ENCODE measurements at places on chromosomes 7 and 10.

- no peak for DNase-seq
Measured at GRCh38 chr7:142153400-142153799, 41.9 kb downstream of the MGAM2 start.

DNA sequence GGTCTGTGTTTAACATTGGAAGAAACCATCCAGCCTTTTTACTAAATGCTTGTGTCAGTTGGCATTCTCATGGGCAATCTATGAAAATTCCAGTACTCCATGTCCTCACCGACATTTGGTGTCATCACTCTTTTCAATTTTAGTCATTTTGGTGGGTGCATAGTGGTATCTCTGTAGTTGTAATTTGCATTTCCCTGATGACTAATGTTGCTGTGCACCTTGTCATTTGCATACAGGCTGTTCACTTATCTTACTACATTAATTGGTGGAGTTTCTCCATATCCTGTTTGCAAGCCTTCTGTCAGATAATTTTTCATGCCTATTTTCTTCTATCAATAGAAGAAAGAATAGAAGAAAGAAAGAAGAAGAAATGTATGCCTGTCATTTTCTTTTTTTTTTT lies 73.7 kb downstream of the PLPP4 start:
- DNase-seq = no peak

DNA sequence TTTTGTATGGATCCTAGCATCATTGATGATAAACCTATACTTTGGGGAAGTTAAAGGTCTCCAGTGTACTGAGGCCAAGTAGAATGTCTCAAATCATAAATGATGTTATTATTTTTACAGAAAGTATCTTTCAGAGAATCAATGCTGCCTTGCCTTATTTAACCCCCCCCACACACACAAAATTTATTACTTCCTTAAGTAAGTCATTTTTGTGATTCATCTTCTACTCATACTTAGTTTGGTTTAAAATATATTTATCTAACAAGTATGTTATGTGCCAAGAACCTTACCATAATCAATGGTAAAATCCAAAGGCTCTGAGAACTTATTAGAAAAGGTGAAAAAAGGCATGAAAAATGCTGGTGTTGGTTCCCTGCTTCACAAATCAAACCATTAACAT lies 18.8 kb upstream of the CLDN12 start:
- peak; percentile 54 for DNase-seq

GRCh38 chr10:76959111-76959510 lies 678.5 kb downstream of the KCNMA1 start:
- no peak for DNase-seq

GRCh38 chr7:49703337-49703736 lies 70.1 kb upstream of the VWC2 start:
- DNase-seq = no peak

- peak; percentile 28 for DNase-seq
Measured at GRCh38 chr10:65618126-65618525, 1307.7 kb upstream of the LRRTM3 start.

GRCh38 chr7:94761451-94761850 lies 105.5 kb upstream of the SGCE start:
- DNase-seq = no peak

DNA sequence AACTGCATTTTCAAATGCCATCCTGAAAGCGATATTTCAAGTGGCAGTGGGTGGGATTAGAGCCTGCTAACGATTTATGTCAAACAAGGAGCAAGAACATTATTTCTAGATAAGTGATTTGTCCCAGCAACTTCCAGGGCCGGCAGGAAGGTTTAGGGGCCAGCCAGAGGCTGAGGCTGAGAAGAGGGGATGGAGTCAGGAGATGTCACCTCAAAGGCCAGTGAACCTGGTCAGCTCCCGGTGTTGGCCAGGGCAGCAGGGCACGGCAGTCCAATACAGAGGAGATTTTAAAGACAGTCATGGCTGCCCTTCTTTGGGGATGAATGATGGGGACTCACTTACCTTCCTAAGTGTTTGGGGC lies 105.7 kb upstream of the PPIF start:
- no peak for DNase-seq

- no peak for DNase-seq
Measured at GRCh38 chr10:4013651-4014121, 228.7 kb upstream of the KLF6 start.

DNA sequence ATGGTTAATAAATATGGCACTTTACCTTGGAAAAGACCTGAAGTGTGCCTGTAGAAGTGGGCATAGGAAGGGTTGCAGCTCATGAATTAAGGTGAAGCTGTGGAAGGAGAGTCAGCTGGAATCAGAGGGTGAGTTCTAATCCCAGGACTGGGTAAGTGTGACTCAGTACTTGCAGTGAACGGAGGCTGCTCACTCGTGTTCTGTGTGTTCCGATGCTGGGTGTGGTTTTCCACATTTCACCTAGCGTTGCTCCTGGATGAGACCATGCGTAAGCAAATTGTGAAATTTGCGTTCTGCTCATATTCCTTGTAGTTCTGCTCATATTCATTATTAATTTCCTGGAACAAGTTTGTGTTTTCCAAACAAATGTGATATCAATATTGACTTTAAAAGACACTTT lies 22.4 kb upstream of the TMEM236 start:
- no peak for DNase-seq

DNA sequence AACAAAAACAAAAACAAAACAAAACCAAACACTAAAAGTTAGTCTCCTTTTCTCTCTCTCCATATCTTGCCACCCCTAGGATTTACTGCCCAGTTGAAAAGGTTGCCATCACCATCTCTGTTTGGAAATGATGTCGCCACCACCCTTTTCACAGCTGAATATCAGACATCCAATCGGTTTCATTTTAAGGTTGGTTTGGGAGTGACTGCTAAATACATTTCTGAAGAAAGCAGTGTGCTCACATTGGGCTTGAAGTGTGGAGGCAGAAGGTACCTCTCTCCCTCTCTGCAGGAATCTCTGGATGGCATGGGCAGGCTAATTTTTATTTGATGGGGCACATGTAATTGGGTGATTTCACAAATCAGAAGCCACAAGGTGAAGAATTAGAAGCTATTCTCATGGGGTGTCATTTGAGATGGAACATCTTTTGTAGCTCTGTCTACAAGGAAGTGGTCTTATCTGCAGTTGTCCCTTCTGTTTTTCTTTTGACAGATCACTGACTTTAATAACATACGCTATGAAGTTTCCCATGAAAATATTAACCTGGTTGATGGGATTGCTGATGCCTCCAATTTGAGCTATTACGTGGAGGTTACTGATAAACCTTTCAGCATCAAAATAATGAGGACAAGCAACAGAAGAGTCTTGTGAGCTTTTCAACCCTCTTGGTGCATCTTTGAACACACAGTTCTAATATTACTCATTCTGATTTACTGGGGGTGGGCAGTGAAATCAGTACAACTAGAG lies 20.1 kb downstream of the MGAM2 start:
- DNase-seq = no peak

Measured in fibroblast of skin of right quadriceps (primary cell).